ENCODE measurements at places on chromosomes 5 and 9.

- no peak for DNase-seq
These were observed 90.3 kb upstream of the PAM start for GRCh38 chr5:102664616-102665335.

DNA sequence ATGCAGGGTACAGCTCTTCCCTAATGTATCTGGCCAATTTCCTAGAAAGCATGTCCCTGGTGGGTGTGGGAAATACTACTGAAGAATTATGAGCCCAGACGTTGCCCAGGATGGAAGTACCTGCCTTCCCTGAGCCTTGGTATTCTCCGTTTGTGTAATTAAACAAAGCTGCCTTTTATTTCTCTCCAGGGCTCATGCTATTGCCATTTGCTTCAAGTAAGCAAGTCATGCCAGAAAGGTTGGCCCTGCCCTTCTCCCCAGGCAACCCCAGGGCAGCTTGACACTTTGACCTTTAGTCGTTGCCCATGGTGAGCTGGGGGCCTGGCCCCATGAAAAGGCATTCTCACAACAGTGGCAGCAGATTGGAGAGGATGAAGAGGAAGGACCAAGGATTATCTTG, 4.4 kb downstream of the COL27A1 start:
- no peak for DNase-seq

DNA sequence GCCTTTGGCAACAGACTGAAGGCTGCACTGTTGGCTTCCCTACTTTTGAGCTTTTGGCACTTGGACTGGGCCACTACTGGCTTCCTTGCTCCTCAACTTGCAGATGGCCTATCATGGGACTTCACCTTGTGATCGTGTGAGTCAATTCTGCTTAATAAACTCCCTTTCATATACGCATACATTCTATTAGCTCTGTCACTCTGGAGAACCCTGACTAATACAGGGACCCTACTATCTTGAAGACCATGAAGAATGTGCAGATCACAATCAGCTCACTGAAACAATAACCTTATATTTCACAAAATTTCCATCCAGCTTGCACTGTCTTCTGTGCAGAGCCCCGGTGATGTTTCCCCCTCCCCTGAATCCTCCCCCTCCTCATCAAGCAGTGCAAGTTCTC, 39.8 kb downstream of the TMEM215 start:
- no peak for DNase-seq

- no peak for DNase-seq
These were observed 38.7 kb upstream of the UBAP2 start for GRCh38 chr9:34087370-34087769.

DNA sequence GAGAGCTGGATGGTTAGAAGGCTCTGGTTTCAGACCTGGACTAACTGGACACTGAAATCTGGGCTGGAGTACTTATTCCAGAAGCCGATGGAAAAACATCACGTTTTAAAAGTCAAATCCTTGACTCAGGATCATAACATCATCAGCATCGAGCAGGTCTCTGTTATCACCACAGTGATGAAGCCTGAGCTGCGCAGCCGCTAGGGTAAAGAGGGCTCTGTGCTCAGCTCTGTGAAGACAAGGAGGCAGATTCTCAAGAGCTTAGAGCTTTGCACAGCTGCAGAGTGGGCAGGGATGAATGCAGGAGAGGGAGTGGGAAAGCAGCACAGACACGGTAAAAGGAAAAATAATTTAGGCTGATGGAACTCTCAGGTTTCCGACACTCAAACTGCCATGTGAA, 208.8 kb upstream of the TAS2R1 start:
- no peak for DNase-seq

- no peak for DNase-seq
These were observed 69.0 kb downstream of the MEF2C start for GRCh38 chr5:88813805-88814575.

DNA sequence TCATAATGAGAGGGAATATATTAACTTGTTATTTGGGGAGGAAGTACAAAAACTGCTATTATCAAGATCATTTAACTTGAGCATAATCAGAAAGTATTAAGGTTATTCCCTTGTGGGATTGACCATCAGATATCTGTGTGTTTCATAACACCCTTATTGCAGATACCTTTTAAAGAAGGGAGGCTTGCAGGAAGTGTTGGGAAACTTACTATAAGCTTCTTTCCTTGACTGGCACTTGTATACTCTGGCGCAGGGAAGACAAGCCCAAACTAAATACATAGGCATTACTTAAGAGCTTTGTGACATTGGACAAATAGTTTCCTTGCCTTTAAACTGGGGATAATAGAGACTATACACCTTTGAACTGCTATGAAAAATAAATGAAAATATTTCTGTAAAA, 50.9 kb downstream of the PIK3R1 start:
- no peak for DNase-seq

DNA sequence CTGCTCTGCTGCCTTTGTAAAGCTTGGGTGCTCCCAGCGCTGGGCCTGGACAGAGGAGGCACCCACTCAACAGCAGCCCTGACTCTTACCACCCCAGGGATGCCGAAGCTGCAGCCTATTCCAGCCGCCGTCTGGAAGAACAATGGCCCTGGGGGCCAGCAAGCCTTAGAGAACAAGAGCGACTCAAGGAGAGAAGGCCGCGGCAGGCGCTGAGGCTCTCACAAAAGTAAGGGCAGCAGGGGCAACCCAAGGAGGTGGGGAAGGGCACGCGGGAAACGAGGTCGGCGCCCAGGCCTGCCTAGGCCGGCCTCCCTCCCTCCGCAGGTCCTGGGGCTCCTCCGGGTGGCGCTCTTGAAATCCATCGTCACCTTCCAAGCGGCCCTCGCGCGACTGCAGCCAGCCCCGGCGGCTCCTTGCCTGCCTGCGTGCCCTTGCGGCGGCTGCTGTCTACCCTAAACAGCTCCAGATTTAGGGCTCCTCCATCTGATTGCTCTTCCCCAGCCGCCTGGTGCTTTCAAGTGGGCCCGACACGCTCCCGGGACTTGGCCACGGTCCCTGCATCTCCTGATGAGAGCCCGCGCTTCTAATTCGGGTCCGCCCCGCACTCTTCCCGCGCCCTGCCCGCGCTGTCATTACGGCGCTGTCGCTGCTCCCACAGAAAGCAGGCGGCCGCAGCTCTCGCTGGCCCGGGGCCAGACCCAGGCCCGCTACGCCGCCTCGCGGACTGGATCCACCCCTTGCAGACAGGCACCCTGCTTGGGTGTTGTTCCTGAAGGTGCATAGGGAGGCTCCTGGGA, 213.3 kb downstream of the SEMA6A start:
- no peak for DNase-seq

DNA sequence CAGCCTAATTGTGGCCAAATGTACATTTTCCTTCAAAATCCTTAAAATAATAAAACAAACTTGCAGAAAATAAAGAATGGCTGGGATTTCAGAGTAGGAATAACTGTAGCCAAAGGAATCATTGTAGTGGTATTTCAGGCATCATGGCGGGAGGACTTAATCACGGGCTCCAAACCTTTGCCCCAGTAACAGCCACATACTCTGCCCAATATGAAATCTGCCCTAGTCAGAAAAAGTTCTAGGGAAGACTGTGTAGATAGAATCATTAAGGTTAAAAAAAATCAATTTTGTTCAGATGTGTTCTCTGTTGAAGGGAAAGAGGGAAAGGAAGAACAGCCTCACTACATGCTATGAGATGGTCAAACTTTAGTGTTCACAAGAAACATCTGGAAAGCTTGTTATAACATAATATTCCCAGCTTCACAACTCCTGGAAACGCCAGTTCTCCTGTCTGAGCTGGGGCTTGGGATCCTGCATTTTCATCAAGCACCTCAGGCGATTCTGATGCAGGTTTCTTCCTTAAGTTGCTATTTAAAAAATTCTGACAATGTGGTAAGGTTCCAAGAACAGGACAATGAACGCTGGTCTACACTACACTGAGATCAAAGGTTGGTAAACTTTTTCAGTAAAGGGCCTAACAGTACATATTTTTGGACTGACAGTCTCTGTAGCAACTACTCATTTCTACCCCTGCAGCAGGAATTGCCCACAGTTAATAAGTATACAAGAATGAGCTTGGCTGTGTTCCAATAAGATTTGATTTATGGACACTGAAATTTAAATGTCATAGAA, 87.9 kb downstream of the CEMIP2 start:
- no peak for DNase-seq

DNA sequence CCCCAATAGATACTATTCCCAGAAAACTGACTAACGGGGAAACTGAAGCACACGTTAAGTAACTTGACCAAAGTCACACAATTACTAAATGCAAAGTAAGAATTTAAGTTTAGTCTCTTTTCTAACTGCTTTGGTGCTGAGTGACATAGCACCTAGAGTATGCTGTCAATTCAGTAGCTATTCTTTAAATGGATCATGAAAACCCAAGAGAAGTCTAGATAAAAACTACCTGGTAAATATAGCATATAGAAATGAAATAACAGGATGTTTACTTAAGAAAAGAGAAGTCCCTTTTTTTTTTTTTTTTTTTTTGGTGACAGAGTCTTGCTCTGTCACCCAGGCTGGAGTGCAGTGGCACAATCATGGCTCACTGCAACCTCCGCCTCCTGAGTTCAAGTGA, 129.2 kb downstream of the PDE4D start:
- no peak for DNase-seq

DNA sequence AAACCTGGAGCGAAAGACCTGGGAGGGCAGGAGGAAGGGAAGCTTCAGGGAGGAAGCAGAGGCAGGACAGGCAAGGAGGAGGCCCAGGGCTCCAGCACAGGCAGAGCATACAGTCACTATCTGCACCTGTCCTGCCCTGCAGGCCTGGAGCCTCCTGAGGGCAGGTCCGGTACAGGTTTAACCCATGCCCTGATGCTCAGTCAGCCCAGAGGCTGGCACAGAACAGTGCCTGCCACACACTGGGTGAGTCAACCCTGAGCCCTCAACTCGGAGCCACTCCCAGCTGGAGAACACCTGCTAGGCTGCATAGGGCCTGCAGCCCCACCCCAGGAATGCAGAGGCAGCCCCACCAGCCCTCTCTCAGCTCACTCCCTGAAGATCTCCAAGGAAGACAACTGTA, 161.5 kb upstream of the PHYKPL start:
- no peak for DNase-seq

- no peak for DNase-seq
These were observed 71.6 kb downstream of the NNT start for GRCh38 chr5:43674536-43674935.

GRCh38 chr5:33238826-33239695, 201.7 kb upstream of the TARS1 start:
- no peak for DNase-seq

GRCh38 chr5:163968651-163969050, 463.2 kb downstream of the MAT2B start:
- no peak for DNase-seq

DNA sequence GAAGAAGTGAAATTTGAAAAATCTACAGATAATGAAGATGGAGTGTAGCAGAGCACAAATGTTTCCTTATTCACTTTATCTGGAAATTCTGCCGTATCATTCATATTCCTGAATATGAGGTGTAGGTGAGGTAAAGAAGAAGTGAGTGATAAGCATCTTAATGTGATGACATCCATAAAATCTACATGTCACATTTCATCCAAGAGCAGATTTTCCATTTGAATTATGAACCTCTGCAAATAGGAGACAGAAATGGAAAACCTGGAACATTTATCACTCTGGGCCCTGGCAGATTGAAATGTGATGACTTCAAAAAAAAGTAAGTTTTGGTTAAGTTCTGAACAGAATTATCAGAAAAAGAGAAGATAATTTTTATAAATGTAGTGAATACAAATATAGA, 240.2 kb downstream of the CDH12 start:
- no peak for DNase-seq

- no peak for DNase-seq
These were observed 898 bp downstream of the CAMSAP1 start for GRCh38 chr9:135906291-135907005.

GRCh38 chr9:99294850-99295461, 72.9 kb downstream of the SEC61B start:
- no peak for DNase-seq

GRCh38 chr5:135048286-135048685, 14.3 kb upstream of the PITX1 start:
- DNase-seq: no peak

DNA sequence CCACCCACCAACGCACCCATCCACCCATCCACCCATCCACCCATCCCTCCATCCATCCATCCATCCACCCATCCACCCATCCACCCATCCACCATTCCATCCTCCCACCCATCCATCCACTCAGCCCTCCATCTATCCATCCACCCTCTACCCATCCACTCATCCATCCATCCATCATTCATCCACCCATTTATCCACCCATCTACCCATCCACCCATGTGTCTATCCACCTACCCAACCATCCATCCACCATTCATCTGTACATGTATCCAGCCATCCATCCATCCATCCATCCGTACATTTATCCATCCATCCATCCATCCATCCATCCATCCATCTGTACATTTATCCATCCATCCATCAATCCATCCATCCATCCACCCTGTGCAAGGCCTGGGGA, 11.1 kb upstream of the VAV2 start:
- no peak for DNase-seq

DNA sequence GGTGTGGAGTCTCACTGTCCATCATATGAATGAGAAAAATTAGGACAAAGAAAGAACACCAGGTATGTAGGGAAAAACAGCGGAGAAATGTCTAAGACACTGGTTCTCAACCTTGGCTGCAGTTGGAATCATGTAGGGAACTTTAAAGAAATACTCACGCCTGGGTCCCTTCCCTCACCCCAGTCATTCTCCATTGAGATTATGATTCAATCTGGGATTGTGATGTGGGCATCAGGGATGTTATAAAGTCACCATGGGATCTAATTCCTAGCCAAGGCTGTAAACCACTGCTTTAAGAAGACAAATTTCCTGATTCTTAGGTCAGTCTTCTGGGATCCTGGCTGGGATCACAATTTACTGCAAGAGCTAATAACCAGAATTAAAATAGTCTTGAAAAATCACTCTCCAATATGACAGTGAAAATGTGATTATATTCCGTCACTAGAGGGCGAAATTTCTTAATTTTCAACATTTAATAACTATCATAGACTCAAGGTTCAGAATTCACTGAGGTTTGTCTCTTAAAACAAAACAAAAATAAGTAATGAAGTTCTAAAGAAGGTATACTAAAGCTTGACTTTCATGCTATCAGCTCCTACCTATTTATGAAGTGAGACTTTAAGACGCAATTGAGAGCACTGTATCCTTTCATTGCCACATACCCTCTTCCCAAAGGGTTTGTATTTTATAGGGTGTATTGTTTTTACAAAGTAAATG, 60.5 kb downstream of the GLDC start:
- DNase-seq: peak; percentile 33

DNA sequence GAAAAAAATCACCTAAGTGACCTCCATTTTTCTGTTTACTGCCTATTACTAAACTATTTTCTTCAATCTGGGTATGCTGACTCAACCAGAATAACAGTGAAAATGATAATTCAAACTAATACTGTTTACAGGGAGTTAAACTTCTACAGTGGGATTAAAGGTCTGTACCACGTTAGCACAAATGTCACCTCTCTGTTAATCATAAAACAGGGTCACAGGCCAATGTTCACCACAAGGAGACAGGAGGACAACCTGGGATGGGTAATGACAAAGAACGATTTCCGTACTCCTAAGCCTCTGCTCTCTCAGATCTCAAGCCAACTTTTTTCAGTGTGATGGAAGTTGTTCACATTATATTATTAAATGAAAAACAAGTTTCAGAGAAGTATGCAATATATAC, 2.3 kb downstream of the ALDOB start:
- no peak for DNase-seq

- DNase-seq: no peak
These were observed 280.4 kb downstream of the TLE1 start for GRCh38 chr9:81408951-81409350.

Data from CD4-positive, alpha-beta T cell treated with Interleukin-4 for 4 hours (primary cell).